ENCODE measurements at places on chromosomes 5 and 9. TPM values are rescaled to one million over a fixed set of nuclear protein-coding genes. Genes with fewer than 3 reads are reported as not detected.
A peak's percentile ranks its signal among the peaks of the same experiment; 100 is the strongest.

GRCh38 chr9:137708590-137709284 is 89.9 kb downstream of the EHMT1 start:
- H3K36me3 ChIP-seq: peaks cover 12% of the 10 kb centered on the region
- DNase-seq: no peak
- H3K27me3 ChIP-seq: peaks cover 7% of the 10 kb centered on the region
- H3K4me3 ChIP-seq: no peak overlapping the region
- H3K4me1 ChIP-seq: peaks cover 16% of the 10 kb centered on the region

GRCh38 chr5:138979684-138980280 is 104.6 kb upstream of the LRRTM2 start:
- no peak for DNase-seq
- H3K27me3 ChIP-seq: peaks cover 4% of the 10 kb centered on the region
- peaks cover 5% of the 10 kb centered on the region for H3K4me1 ChIP-seq
- H3K4me3 ChIP-seq: no peak overlapping the region

DNA sequence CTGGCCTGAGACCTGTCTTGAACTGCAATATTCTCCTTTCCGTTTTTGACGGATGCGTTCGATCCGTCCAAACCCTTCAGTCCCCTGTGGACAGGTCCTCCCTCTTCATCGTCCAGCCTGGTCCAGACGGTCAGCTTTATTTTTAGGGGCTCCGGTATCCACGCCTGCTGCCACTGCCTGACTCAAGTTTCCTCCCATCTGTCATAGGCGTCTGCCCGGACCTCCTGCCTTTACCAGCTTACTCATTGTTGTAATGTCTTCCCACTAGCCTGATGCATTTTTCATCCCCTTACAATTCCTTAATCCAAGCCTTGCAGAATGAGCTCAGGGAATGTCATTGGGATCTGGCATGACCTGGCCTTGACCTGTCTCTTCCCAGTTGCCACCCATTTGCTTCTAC is 145.8 kb downstream of the TENT4A start:
- peak; percentile 32 for DNase-seq
- H3K4me1 ChIP-seq: peaks cover 30% of the 10 kb centered on the region
- H3K36me3 ChIP-seq: peaks cover 24% of the 10 kb centered on the region
- H3K27me3 ChIP-seq: peaks cover 15% of the 10 kb centered on the region
- peak overlapping the region; percentile 59 for H3K4me3 ChIP-seq

The ST8SIA4 gene
- total RNA-seq: 12.6 TPM

The CCDC187 gene
- total RNA-seq: 15.8 TPM

All from glutamatergic neuron (in vitro differentiated cells).